Suppressor macrophage (primary cell): ENCODE measurements at places on chromosomes 7 and 10.

GRCh38 chr7:18693406-18693805 lies 197.9 kb downstream of the HDAC9 start:
- peak; percentile 62 for DNase-seq

- DNase-seq: no peak
These were observed 187.1 kb downstream of the LRRC4 start for GRCh38 chr7:127844165-127844564.

GRCh38 chr7:128014811-128015210 lies 16.4 kb downstream of the LRRC4 start:
- no peak for DNase-seq

GRCh38 chr10:74677951-74678350 lies 148.4 kb upstream of the KAT6B start:
- DNase-seq: no peak

- no peak for DNase-seq
These were observed 53.9 kb upstream of the ARL4A start for GRCh38 chr7:12633582-12633981.

DNA sequence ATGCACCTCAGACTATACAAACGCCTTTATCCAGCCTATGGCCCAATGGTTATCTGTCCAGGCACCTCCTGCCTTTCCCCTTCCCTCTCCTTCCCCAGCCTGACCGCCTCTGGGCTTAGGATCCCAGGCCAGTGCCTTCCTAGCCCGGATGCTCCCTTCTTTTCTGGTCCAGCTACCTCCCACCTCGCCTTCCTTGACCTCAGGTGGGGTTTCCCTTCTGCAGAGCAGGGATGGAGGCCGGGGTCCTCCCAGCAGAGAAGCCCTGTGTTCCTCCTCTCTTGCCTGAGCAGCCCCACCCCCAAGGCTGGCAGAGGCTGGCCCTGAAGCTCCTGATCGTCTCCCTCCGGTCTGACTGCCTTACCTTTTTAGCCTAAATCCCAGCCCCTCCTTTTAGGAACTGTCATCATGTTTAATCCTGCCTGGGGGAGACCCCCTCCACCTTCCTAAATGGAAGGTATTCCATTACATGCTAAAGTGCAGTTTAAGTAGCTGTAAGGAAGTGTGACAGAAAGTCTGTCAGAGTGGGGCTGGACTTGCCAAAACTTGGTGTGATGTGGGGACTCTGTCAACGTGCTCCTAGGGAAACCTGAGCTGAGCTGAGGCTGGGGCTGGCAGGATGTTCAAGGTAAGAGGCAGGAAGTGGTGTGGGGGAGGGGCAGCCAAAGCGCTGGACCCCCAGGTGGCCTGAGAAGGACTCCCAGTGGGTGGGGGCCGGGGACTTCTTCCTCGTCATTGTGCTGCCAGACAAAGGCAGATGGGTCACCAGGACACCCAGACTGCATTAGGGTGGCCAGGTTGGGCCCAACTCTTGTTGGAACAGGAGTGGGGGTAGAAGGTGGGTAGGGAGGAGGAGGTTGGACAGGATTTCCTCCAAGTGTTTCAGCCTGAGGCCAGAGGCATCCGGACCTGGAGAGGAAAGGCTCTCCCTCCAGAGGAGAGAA lies 39.5 kb downstream of the LBX1 start:
- no peak for DNase-seq

DNA sequence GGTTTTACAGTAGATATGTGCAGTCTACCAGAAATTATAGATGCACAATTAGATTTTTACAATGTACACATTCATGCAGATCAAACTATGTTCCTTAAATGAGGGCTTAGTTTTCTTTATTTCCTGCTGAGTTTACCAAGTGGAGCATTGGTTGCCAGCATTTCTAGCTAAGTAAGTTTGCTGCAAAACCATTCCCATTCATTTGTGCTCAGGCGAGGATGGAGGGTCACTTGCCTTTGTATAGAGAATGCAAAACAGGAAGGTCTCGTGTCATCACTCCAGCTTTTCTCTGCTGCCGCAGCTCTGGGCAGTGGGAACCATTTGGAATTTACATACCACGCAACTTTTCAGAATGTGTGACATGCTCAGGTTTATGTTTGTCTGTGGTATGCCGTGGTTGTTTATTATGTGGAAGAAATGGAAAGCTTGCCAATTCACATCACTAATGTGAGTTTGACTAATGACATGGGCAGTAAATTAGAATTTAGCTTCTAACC lies 198.6 kb downstream of the TRIL start:
- no peak for DNase-seq

- no peak for DNase-seq
These were observed 96.6 kb downstream of the CCNY start for GRCh38 chr10:35432781-35433338.

GRCh38 chr7:85567983-85568382 lies 381.1 kb upstream of the SEMA3D start:
- peak; percentile 2 for DNase-seq

DNA sequence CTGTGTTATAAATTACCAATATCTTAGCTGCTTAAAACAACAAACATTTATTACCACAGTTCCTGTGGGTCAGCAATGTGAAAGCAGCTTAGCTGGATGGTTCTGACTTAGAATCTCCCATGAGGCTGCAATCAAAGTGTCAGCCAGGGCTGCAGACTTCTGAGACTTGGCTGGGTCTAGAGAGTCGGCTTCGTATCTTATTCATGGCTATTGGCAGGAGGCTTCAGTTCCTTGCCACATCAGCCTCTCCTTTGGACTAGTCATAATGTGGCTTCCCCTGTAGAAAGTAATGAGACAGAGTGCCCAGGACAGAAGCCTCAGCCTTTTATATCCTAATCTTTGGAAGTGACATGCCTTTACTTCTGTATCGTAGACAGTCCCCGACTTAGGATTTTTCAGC lies 27.3 kb downstream of the RALA start:
- no peak for DNase-seq

- no peak for DNase-seq
These were observed 580.5 kb downstream of the NXPH1 start for GRCh38 chr7:9013940-9014339.

DNA sequence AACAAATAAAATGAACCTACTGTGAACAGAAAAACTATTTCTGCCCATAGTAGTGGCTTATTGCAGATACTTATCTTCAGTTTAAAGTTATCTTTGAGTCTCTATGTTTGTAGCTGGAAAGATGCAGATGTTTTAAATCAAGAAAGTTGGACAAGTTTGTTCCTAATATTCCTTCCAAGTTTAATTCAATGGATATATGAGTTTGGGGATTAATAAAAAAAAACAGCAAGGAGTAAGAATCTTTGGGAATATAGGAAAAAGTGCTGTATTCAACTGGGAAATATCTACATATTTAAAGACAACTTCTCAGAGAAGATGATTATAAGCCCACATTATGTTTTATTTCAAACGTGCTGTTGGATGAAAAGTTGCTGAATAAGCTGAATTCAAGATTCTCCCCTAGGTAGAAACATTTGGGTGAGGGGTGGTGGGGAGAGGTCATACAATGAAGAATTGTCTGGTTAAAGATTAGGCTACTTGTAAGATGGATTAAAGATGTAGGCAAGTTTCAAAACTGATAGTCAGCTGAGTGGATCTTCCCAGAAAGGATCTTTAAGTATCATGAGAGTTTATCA lies 1135.2 kb downstream of the CNTNAP2 start:
- no peak for DNase-seq

DNA sequence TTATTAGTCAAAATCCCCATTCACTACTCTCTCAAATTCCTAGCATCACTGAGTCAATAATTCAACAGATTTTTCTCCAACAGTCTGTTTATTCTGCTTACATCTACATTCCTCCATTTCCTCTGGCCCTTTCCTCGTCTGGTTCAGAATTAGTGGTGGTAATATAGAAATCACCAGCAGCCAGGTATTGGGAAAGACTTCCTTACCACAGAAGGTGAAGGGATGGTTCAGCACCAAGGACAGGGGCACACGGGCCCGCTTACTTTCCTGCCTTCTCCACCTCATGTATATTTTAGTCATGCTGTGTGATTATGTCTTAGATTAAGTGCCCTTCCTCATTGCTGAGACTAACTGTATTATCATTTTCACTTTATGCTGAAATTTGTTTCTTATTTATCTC lies 70.4 kb upstream of the APBB1IP start:
- DNase-seq: peak; percentile 70

DNA sequence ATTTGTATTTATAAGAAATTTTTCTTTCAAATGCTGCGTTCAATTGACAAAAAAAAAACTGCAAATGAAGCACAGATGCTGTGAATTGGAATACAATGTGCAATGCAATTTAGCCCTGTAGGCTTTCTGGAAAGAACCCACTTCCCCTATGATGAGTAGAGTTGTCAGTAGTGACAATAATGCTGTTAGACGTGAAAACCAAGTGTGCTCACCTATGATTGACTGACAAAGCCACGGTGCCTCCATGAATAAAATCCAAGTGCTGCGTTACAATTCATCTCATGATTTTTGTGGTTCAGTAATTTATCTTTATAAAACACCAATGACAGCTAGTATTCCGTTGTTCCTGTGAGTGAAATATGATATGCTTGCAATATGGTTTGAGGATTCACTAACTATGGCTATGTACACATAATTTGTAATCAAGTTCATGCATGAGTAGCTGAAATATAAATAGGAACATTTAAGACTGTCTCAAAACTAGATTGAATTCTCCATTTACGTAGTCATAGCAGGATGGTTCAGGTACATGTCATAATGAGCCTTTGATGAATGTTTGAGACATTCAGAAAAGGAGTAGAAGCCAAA lies 1160.3 kb downstream of the CNTNAP2 start:
- no peak for DNase-seq

DNA sequence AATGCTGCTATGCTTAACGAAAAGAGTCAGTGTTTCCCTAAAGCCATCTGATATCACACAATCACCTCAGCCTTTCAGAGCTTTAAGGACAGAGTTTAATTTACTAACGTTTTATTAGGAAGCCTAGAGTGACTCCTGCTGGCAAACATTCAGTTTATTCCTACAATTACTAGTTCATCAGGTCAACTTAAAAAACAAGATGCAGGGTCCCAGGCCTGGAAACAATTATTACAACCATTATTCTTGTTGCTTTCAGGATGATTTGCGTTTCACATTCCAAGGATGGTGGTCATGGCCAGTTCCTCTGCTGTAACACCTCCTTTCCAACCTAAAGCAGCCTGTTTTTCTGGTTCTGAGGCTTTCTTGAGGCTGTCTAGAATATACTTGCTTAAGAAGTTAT lies 1.5 kb upstream of the FAM53B start:
- peak; percentile 61 for DNase-seq

DNA sequence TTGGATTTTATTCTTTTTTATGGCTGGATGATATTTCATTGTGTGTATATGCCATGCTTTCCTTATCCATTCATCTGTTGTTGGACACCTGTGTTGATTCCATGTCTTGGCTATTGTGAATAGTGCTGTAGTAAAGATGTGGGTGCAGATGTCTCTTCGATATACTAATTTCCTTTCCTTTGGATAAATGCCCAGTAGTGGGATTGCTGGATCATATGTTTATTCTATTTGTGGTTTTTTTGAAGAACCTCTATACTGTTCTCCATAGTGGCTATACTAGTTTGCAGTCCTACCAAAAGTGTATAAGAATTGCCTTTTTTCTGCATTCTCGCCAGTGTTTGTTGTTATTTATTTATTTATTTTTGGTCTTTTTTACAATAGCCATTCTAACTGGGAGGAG lies 159.8 kb downstream of the WNT2 start:
- no peak for DNase-seq

- DNase-seq: peak; percentile 48
These were observed 71.4 kb downstream of the INSIG1 start for GRCh38 chr7:155368894-155369600.

GRCh38 chr10:59719374-59719773 lies 9.7 kb upstream of the SLC16A9 start:
- no peak for DNase-seq

DNA sequence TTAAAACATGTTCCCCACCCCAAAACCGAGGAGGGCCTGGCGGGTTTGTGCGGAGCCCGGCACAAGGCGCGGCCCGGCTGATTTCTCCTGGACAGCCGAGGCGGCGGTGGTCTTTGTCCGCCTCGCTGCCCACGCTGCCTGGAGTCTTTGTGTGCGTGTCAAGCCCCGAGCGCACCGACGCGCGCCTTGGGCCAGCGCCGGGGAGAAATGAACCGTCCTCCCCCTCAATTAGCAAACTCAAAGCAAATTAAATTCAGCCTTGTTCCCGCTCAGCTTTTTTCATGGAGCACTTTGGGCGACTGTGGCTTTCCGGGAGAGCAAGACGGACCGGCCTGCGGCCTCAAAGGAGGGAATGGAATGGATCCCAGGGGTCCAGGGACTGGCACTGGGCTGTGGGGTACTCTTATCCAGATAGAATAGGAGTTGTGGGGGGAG lies 4.1 kb downstream of the EMX2 start:
- no peak for DNase-seq

DNA sequence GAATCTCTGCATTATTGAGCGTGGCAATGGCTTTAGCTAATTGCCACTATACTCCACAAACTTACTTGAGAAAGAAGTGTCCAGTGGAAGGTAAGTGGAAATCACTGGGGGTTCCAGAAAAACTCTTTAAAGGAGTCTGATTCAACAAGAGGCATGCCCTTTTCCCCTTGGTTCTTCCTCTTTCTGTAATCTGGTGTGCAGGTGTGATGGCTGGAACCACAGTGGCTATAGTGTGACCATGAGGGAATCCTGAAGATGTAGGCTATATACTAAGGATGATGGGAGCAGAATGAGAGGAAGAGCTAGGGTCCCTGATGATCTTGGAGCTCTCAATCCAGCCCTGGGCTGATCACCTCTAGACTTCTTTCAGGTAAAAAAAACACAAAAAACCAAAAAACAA lies 2.0 kb upstream of the CLEC2L start:
- no peak for DNase-seq

GRCh38 chr7:100882201-100882600 lies 7.3 kb downstream of the SRRT start:
- no peak for DNase-seq

GRCh38 chr10:122974023-122974422 lies 6.2 kb upstream of the PSTK start:
- peak; percentile 73 for DNase-seq
